ENCODE measurements at places on chromosomes 6 and 20.
A peak's percentile ranks its signal among the peaks of the same experiment; 100 is the strongest.

DNA sequence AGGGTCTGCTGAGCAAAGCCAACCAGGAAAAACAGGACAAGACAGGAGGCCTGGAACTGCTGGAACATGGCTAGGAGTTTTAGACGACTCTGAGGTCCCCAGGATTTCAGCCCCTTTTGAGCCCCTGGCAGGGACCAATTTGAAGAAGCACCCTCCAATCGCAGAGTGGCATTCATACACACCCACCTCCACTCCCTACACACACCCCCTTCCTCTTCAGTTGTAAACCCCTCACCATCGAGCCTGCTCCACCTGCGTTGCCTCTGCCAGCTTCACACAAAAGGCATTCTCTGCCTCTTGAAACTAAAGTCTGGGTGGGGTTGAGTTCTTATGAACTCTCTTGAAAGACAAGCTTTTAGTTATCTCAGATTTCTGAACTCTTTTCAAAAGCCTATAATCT, at the start of gene GPX6:
GPX6 (minus strand) TSS at position 118 of the 400 bp plus-strand sequence; CDS start at position 68, 50 bp downstream.
- DNase-seq = no peak

- peak; percentile 20 for DNase-seq
Observed at GRCh38 chr20:51800060-51800871, 2.1 kb downstream of the SALL4 start.

DNA sequence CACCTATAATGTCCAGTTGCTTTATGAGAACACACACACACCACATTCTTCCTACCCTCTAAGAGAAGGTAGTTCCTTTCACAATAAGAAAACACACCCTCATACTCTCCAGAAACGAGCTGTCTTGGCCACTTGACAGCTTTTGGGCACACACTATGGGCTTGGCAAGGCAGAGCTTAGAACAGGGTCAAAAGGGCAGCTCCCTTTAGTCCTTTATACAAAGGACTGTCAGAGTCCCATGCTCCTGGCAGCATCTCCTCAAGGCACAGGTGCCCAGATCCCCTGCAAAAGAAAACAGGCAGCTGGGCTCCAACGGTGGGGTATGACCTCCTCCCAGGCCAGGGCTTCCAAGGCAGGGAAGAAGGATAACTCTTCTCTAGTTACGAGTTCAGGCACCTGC, 4.9 kb upstream of the LYRM2 start:
- DNase-seq = no peak

DNA sequence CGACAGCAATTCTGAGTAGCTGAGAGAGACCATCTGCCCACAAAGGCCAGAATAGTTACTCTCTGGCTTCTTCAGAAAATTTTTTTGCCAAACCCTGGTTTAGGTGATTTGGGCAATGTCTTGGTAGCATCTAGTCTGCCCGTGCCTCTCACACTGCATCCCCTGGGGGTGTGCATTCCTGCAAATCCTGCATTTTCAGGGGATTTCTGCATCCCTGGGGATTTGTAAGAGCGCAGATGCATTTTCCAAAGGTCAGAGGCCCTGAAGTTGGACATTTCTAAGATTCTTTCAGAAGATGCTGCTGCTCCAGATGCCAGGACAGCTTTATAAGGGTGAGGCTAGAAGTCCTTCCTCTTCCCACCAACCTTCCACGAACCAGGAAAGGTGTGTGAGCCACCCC, 4.0 kb downstream of the CST9 start:
- no peak for DNase-seq

DNA sequence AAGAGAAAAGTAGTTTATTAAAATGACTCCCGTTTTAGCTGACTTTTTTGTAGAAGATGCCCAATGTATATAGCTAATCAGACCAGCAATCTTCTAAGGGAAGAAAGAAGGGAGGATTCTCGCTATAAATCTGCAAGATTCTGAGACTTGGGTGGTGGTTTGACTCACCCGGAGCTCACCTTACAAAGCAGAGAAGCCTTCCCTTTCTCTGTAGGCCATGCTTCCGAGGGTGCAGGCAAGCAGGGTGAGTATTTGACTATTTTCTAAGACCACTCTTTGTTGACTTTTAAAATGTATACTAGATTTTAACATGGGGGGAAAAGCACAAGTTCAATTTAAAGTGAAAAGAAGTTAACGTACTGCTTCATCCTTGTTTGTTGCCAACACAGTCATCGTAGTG, 2.7 kb downstream of the OLIG3 start:
- no peak for DNase-seq
